ENCODE measurements at places on chromosomes 1 and 21.

DNA sequence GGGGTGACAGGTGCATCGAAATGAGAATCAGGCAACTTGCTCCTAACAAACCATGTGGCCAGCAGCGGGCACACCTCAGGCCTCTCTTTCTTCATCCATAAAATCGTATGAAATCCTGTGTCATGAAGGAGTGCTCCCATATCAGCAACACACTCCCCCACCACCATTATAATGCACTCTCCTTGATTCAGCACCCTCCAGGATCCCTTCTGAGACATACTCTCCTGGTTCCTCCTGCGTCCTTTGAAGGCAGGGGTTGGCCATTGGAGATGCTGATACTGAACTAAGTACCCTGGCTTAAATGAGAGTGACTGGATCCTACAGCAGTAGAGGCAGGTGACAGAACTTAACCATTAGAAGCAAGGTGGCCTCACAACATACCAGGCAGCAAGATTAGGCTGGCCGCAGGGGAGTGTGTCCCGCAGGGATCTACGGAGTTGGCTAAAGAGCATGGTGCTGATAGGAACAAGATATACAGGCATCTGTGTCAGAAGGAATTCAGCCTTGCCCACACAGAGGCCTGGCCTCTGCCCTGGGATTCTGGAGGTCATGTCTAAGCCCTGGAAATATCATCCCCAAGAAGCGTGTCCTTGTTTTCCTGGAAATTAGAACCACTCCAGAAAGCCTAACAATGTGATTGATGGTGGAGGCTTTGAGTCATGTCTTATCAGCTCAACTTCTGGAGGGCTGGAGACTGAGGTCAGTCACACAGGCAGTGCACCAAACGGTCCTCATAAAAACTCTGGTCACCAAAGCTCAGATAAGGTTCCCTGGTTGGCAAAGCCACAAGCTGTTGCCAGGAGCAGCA lies 16.8 kb downstream of the S100A7A start:
- no peak for DNase-seq

DNA sequence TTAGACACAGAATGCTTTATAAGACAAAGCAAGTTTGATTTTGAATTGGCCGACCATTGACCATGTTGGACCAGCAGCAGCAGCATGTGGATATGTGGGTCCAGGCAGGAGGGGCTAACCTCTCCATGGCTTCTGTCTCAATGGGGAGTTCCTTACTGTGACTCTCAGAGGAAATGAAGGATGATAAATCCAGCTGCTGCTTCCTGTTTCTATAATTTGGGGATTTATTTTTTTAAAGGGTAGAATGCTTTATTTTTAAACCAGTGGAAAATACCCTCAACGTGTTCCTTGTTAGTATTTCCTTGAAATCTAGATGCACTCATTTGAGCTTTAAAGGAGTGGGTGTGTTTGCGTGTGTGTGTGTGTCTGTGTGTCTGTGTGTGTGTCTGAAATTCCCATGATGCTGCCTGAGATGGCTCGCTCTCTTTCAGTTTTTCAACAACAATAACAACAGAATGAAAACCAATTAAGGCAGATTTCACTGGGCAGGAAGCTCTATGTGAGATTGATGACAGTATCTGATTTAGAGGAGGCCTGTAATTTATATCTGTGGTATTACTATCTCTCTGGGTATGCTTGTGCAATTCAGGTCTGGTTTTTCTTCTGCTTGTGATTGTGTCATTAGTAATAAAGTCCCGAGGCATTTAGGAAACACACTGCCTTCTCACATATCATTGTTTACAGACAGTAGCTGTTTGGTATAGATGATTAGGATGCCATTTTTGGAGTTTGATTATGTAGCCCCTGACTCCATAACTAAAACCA lies 86.1 kb upstream of the ZNF326 start:
- DNase-seq: no peak

- no peak for DNase-seq
Observed at GRCh38 chr1:10782491-10783244, 13.8 kb downstream of the CASZ1 start.

DNA sequence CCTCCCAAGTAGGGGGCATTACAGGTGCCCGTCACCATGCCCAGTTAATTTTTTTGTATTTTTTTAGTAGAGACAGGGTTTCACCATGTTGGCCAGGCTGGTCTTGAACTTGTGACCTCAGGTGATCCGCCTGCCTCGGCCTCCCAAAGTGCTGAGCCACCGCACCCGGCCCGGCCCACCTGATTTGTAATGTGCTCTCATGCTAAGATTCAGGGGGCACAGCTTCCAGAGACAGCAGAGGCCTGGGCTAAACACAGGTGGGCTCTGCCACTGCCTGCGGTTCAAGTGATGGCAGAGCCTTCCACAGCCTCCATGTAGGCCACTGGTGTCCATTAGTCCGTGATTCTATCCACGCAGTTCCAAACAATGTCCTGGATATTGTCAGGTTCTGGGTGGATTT lies 98.4 kb downstream of the PDE9A start:
- no peak for DNase-seq

GRCh38 chr1:12358499-12358898 lies 128.7 kb downstream of the VPS13D start:
- DNase-seq: no peak

Data from HepG2 (cell line).